ENCODE measurements at places on chromosomes 3 and 15.

GRCh38 chr15:55434989-55435825 is 26.9 kb downstream of the PIERCE2 start:
- no peaks in the 10 kb centered on the region for H3K36me3 ChIP-seq
- H3K27ac ChIP-seq: no peak overlapping the region
- no peak overlapping the region for H3K4me3 ChIP-seq
- no peaks in the 10 kb centered on the region for H3K27me3 ChIP-seq

DNA sequence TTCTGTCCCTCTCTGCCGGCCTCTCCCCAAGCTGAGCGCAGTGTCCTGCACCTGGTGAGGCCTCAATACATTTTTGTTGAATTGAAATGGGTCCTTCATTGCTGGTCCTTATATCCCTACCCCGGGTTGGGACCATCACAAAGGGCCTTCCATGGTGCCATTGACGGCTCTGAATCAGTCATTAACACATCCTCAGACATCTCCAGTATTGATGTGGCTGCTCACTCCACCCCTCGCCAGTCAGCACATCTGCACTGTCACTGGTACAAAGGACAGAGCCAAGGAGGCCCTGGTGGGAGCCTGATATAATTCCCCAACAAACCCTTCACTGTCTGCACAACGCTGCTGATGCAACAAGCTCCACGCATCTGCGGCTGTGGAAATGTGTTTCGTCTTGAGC is 191.6 kb upstream of the TOPAZ1 start:
- no peaks in the 10 kb centered on the region for H3K27me3 ChIP-seq
- DNase-seq: no peak
- H3K27ac ChIP-seq: no peak overlapping the region
- no peaks in the 10 kb centered on the region for H3K36me3 ChIP-seq

DNA sequence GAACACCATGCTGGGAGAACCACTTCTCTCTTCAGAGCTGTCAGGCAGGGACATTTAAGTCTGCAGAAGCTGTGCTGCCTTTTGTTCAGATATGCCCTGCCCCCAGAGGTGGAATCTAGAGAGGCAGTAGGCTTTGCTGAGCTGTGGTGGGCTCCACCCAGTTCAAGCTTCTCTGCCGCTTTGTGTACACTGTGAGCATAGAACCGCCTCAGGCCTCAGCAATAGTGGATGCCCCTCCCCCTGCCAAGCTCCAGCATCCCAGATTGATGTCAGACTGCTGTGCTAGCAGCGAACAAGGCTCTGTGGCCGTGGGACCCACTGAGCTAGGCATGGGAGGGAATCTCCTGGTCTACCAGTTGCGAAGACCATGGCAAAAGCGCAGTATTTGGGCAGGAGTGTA is 121.6 kb downstream of the NFKBIZ start:
- no peak for DNase-seq
- no peak overlapping the region for H3K4me3 ChIP-seq
- no peak overlapping the region for H3K27ac ChIP-seq
- H3K4me1 ChIP-seq: peaks cover 6% of the 10 kb centered on the region

DNA sequence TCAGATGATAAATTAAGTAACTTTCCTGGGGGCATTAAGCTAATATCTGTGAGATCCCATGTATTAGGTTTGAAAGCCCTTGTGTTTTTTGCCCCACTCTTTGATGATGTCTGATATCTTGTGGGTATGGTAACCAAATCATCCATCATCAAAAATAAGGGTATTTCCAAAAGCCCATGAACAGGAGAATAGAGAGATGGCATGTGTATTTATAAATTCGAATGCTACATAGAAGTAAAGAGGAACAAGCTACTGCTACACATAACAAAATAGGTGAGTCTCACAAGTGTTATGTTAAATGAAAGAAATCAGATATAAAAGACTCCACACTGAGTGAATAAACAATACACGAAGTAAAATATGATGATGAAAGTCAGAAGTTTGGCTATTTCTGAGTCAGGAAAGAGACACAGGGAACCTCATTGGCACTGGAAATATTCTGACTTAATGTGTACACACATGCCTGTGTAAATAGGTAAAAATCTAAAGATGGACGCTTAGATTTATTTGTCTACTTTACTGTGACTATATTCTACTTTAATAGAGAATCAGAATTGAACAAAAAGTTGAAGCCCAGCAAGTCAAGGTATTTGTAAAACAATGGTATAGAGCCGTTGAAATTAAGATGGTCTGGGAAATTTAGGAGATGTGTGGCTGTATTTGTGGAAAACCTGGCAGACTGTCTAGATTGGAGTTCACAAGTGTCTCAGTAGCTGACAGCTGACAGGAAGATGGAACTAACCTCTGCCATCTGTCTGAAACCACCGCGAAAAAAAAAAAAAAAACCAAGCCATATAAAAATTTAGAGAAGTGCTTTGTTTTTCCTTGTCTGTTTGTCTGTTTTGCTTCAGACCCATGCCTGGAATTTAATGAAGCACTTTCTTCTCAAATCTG is 111.0 kb upstream of the TGFBR2 start:
- H3K27me3 ChIP-seq: no peaks in the 10 kb centered on the region
- no peak overlapping the region for H3K4me3 ChIP-seq
- H3K4me1 ChIP-seq: 0 out of 2 replicates have a peak, but pooled peaks cover 2% of the 10 kb centered on the region
- H3K36me3 ChIP-seq: no peaks in the 10 kb centered on the region

Measured in GM12878 (cell line).